ENCODE measurements at places on chromosomes 3 and 15.

- DNase-seq: no peak
Measured at GRCh38 chr3:123920383-123920782, 36.3 kb upstream of the MYLK start.

DNA sequence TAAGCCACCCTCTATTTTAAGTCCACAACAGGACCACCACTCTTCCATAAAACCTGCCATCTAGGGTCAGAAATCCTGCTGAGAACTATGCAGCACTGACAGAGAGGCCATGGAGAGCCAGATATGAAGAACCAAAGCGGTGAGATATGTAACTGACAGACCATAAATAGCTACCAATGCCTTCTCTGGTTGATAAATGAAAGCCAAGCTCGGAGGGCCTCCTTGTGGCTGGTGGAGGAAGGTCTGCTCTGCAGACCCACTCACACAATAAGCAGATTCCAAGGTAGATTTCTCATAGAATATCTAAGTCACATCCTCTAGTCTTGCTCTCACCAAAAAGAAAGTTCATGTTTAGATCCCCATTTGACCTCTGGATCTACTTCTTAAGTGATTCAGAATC lies 38.9 kb downstream of the RYK start:
- DNase-seq: peak; percentile 51

DNA sequence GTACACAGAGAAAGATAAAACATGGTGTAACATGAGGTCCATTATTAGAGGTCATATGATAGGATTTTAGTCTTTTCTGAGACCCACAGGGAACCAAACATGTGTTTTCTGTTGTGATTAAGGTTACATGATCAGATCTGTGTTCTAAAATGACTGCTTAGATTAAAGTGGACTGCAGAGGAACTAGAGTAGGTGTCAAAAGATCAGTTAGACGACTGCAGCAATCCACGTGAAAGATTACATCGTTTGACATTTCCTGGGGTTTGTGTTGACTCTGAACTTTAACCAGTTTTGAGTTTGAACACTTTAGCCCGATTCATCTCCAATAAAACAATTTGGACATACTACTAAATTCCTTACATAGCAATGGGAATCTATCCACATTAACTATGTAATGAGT lies 5.1 kb downstream of the MIX23 start:
- no peak for DNase-seq

GRCh38 chr3:14688525-14688924 lies 13.6 kb downstream of the C3orf20 start:
- DNase-seq: no peak

DNA sequence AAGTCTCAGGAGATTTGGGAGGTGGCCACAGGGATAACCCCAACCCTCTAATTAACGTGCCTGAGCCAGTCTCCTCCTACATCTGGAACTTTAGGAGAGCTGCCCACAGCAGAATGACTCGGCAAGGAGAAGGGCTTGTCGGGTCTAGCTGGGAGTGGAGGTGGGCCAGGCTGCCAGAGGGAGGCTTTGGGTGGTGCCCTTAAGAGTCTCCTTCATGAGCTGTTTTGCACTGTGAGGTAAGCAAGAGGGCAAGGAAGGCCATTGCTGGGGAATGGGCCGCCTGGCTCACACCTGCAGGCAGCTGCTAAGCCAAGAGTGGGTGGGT lies 3.6 kb upstream of the TNK2 start:
- no peak for DNase-seq

GRCh38 chr15:74220475-74221248 lies 15.5 kb upstream of the CCDC33 start:
- no peak for DNase-seq

DNA sequence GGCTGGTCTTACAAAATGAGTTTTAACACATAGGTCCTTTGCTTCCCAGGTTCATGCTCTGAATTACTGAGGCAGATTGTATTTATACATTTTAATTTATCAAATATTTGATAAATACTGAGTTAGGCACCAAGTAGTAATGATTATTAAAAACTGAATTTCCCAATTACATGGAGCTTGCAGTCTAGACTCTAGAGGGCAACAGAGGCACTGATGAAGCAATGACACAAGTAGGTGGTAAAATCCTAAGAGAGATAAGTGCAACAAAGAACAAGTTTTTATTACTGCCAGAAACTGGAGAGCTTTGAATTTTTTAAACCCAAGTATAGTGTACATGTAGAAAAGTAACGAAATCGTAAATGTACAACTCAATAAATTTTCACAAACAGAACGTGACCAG lies 406.2 kb upstream of the RARB start:
- DNase-seq: no peak

DNA sequence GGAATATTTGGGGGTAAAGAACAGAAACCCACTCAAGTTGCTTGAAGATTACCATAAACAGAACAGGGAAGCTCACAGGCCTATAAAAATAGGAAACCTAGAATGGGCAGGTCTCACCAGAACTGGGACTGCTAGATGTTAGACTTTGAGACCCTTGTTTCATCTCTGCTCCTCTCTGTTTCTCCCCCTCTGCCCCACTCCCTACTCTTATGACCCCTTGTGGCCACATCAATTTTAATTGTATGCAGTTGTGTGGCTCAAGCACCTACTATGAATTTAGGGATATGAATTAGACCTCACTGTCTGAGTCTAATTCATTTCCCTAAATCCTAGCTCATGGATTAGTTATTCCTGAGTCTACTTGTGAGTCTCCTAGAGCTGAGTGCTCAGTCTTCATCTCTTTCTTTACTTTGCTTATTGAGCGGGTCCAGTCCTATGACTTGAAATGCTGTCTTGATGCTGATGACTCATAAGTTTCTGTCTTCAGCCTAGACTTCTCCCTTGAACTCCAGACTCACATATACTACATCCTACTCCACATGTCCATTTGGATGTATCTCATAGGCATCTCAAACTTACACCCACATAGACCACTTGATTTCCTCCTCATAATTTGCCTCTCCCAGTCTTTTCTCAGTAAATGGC lies 78.7 kb downstream of the ITPR1 start:
- peak; percentile 16 for DNase-seq

- DNase-seq: no peak
Measured at GRCh38 chr3:49930168-49930690, 618 bp upstream of the MON1A start.

DNA sequence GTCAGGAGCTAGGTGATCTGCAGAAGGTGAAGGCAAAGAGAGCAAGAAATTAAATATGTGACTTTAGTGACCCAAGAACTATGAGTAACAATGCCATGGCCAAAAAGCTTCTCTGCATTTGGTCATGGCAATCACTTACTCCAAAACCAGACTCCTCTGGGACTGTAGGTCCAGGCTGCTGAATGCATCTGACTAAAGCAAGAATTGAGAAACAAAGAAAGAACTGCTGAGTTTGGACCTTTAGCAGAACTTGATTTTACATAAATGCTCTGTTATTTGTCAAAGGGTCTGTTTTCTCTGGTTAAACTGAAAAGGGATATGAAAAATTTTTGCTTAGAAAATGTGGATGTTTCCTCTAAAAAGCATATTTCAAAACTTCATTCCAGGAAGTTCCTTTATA lies 1102.2 kb downstream of the IGSF11 start:
- no peak for DNase-seq

DNA sequence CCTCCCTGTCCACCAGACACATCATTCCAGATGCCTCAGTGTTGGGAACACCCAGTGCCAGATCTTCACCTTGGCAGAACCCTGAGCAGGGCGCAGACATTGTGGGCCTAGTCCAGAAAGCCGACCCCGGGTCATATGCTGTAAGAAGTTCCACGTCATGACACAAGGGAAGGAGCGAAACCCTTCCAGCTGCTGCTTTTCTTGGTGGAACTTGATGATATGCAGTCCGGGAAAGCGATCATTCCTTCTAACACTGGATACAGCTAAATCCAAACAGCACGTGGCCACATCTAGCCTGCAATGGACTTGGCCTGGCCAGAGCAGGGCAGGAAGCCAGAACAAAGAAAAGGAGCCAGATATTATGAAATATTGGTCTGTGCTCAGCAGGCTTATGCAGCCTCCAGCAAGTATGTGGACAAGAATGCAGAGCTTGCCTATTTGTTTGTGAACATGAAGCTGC lies 22.0 kb downstream of the GASK1A start:
- no peak for DNase-seq

DNA sequence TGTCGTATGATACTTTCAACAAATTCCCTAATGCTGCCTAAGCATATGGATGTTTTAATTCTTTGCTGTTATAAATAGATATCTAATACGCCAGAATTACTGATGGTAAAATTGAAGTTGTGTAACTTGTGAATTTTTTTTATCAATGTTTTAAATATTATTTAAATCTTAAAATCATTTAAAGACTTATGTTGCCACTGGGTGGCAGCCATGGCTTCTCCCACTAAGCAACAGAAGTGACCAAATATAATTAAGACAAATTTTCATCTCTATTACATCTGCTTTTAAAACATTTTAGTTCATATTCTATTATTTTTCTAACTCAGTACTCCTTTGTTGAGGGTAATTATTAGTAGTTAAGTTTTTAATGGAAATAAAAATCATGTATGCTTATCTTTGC lies 8.1 kb upstream of the IL20RB start:
- no peak for DNase-seq
